ENCODE measurements at places on chromosomes 3 and 15. TPM values are rescaled to one million over a fixed set of nuclear protein-coding genes. Genes with fewer than 3 reads are reported as not detected.

Gene NEK11
- total RNA-seq, result 6.1 TPM

Gene HIGD1A
- total RNA-seq, result 152 TPM

GRCh38 chr3:130820976-130821375 lies 72.9 kb upstream of the ATP2C1 start:
- ATAC-seq, result peak; percentile 76

Gene ZNF80
- 0.19 TPM for total RNA-seq

Gene RAF1
- total RNA-seq, result 85.5 TPM

Gene CASR
- 0.58 TPM for total RNA-seq

Data from motor neuron (in vitro differentiated cells).